Glutamatergic neuron (in vitro differentiated cells): ENCODE measurements at places on chromosomes 6 and 20. TPM values are rescaled to one million over a fixed set of nuclear protein-coding genes. Genes with fewer than 3 reads are reported as not detected.

DNA sequence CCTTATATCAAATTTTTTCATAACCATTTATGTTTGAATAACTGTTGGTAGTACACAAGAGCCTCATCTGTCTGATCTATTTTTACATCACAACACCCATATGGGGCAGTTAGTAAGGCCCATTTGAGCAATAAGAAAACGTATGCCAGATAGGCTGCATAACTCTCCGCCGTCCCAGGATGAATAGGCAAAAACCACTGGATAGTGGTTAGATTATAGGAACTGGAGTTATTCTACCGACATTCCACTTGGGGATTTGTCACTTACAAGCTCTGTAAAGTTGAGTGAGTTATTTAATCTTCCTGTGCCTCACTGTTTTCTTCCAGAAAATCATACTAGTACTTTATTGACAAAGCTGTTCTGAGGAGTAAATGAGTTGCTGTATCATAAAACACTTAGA lies 881.9 kb downstream of the QKI start:
- H3K4me3 ChIP-seq, result no peak overlapping the region
- H3K36me3 ChIP-seq, result no peaks in the 10 kb centered on the region
- no peak overlapping the region for H3K27ac ChIP-seq
- H3K4me1 ChIP-seq, result no peaks in the 10 kb centered on the region
- H3K27me3 ChIP-seq, result no peaks in the 10 kb centered on the region
- no peak for DNase-seq

DNA sequence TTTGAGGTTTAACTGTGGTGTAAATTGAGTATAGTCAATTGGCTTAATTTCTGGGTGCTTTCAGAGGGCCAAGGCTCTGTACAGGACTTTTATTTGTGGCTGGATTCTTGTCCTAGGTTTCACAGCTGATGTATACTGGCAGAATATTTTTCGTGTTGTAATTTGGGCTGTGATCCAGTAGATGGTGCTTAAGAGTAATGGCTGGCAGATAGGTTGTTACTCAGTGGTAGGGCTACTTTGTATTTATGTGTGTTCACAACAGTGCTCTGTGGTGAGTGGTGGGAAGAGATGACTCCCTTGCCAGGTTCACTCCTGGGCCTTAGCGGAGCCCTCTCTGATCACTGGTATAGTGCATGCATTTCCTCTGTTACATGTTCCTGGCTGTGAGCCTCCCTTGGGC lies 34.5 kb upstream of the FERMT1 start:
- no peak overlapping the region for H3K4me3 ChIP-seq
- H3K4me1 ChIP-seq, result no peaks in the 10 kb centered on the region
- peaks cover 23% of the 10 kb centered on the region for H3K36me3 ChIP-seq
- H3K27me3 ChIP-seq, result no peaks in the 10 kb centered on the region
- DNase-seq, result no peak

DNA sequence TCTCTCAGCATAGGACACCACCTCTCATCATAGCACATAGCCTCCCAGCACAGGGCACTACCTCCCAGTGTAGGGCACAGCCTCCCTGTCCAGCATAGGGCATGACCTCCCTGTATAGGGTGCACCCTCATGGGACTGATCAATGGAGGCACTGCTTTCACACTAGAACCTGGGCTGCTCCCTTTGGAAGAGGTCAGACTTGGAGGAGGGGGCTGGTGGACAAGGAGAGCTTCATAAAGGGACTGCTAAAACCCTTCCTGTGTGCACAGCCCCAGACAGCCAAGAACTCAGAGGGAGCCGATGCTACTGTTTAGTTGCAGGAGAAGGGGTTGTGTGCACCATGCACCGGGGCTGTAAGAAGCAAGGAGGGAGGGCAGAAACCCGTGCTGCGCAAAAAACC lies 21.9 kb upstream of the CST4 start:
- H3K4me3 ChIP-seq, result no peak overlapping the region
- DNase-seq, result no peak
- no peaks in the 10 kb centered on the region for H3K4me1 ChIP-seq
- peaks cover 2% of the 10 kb centered on the region for H3K27me3 ChIP-seq
- H3K36me3 ChIP-seq, result no peaks in the 10 kb centered on the region

GRCh38 chr6:111484633-111484930 lies 1.6 kb upstream of the REV3L start:
- H3K27ac ChIP-seq, result peak overlapping the region; percentile 98
- H3K27me3 ChIP-seq, result peaks cover 9% of the 10 kb centered on the region
- DNase-seq, result no peak

GRCh38 chr20:57780906-57781305 lies 71.1 kb upstream of the PMEPA1 start:
- no peak overlapping the region for H3K27ac ChIP-seq
- peaks cover 10% of the 10 kb centered on the region for H3K36me3 ChIP-seq

DNA sequence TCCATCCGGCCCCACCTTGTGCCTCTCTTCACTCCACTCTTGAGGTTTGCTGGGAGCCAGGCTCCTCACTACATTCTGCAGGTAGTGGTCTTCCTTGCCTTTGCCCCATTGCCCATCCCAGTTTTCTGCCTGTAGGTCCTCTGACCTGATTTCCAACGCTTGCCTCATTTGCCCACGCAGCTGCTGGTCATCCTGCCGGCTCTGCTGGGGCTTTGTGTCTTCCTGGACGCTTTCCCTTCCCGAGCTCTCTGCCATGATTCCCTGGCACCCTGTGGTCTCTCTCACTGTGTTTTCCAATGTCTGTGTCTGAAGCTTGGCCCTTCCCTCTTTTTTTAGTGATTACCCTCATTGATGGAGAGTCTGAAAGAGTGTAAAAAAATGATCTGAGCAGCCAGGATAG lies 451.6 kb downstream of the UTRN start:
- H3K4me1 ChIP-seq, result peaks cover 33% of the 10 kb centered on the region
- no peaks in the 10 kb centered on the region for H3K36me3 ChIP-seq
- no peak for DNase-seq
- no peak overlapping the region for H3K27ac ChIP-seq

DNA sequence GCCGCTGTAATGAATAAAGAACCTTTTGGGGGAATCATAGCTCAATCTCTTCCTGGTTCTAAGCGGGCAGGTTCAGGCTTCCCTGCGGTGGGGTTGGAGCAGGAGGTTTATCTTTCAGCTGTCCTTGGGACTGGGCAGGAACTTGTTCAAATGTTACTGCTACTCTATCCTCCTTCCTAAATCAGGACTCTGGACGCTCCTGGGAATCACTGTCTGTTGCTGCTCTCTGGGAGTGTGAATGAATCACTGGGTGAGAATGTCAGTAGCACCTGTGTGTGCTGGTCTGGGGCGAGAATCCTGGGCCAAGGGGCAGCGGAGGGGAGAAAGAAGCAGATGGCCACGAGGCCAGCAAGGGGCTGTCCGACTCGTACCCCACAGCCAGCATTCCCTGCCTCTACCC lies 65.4 kb upstream of the ZNFX1 start:
- H3K27ac ChIP-seq, result no peak overlapping the region
- H3K36me3 ChIP-seq, result no peaks in the 10 kb centered on the region
- DNase-seq, result no peak
- peaks cover 3% of the 10 kb centered on the region for H3K27me3 ChIP-seq
- H3K4me1 ChIP-seq, result peaks cover 5% of the 10 kb centered on the region
- H3K4me3 ChIP-seq, result no peak overlapping the region

DNA sequence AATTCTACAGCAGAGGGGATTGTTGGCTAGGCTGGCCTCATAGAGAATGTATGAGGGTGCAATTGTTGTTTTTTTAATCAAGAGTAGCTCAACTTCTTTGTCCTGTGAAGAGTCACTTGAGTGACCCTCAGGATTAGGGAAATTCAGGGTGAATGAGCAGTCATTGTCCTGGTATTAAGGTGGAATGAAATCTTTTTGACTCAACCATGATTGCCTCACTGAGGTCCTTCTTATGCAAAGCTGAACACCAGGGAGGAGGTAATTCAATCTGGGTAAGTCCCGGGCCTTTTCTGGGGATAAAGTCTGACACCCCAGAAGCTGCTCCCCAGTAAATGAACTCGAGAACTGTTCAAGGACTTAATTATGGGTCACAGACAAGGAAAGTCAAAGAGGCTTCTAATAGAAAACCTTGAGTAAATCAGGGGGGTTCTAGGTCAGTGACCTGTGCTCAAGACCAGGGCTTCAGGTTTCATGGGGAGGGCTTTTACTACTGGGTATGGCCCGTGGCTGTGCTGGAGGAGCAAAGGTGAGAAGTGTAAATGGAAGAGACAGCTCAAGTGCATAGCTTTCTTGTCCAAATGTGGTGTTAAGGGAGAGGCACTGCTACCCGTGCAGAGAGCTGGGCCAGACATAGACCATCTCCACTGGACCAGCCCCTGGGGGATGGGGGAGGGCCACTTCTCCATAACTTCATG lies 25.3 kb upstream of the ZBTB24 start:
- H3K4me1 ChIP-seq, result no peaks in the 10 kb centered on the region
- H3K27me3 ChIP-seq, result no peaks in the 10 kb centered on the region
- no peaks in the 10 kb centered on the region for H3K36me3 ChIP-seq
- no peak for DNase-seq
- H3K4me3 ChIP-seq, result no peak overlapping the region

DNA sequence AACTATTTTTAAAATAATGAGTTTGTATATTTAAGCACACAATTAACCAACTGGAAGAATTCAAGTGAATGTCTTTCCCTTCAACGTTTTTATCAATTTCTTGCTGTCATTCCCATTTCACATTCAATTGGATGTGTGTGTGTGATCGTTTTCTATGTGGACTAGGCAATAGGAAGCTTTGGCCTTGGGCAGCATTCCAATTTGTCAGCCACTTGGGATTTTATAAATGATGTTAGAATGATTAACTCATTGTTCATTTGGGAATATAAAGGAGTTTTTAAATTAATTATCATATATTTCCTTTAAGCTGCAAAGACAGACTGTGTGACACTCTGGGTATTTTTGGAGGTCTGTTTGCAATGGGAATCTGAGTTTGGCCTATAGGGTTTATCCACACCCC lies 162.4 kb downstream of the COL9A1 start:
- H3K36me3 ChIP-seq, result no peaks in the 10 kb centered on the region
- no peak overlapping the region for H3K4me3 ChIP-seq
- peaks cover 1% of the 10 kb centered on the region for H3K4me1 ChIP-seq

DNA sequence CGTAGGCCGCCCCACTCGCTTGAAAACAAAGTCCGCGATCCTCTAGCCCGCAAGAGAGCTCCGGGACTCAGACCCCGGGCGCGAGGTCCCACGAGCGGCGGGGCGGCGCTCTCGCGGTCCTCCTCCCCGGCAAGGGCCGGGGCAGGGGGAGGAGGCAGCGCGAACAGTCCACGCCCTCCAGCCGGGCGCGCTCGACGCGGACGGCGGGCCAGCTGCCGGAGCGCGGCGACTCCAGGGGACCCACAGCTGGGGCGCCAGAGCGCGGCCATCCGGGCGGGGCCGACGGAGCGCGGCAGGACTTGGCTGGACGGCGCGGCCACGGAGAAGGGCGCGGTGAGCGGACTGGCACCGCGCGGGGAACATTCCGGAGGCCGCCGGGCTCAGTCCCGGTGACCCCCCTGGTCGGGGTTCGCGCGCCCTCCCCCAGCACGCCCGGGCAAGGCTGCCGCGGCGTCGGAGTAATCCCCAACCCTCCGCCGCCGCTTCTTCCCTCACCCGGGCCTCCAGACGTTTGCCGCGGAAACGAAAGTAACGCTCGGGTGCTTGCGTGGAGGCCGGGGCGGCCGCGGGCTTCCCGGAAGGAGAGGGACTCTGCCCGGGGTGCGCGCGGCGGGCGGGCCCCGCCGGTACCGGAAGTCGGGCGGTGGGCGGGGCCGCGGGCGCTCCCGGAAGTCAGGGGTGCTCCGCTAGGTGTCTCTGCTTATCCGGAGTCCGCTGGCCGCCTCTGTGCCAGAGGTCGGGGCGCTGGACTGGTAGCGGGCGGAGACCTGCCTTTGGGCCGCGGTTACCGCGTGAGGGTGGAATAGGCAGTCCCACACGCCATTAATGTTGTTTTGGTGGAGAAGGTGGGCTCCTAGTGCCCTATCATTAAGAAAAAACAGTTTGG lies at the start of gene RIPK1:
Gene RIPK1, plus strand, starts transcription at position 166 of the 886 bp plus-strand sequence. CDS start 8,330 bp downstream, outside the sequence.
- peak within 1 kb of the TSS; percentile 91 for H3K4me3 ChIP-seq
- H3K4me1 ChIP-seq, result peaks cover 7% of the 10 kb centered on the region
- H3K27ac ChIP-seq, result peak within 1 kb of the TSS; percentile 95
- H3K36me3 ChIP-seq, result no peaks in the 10 kb centered on the region

GRCh38 chr6:34950849-34951248 lies 61.8 kb downstream of the ANKS1A start:
- peaks cover 2% of the 10 kb centered on the region for H3K27me3 ChIP-seq
- no peak overlapping the region for H3K4me3 ChIP-seq
- peaks cover 18% of the 10 kb centered on the region for H3K4me1 ChIP-seq
- H3K27ac ChIP-seq, result no peak overlapping the region
- no peak for DNase-seq

GRCh38 chr6:36838896-36839748 lies at the start of gene CPNE5:
Gene CPNE5 (minus strand): TSS chr6:36839444. CDS start chr6:36839377, 67 bp downstream.
- H3K27me3 ChIP-seq, result peaks cover 19% of the 10 kb centered on the region
- DNase-seq, result peak; percentile 43
- H3K36me3 ChIP-seq, result no peaks in the 10 kb centered on the region
- peak within 1 kb of the TSS; percentile 87 for H3K4me3 ChIP-seq
- H3K4me1 ChIP-seq, result peaks cover 15% of the 10 kb centered on the region

- H3K4me3 ChIP-seq, result no peak overlapping the region
- peak; percentile 29 for DNase-seq
- H3K27ac ChIP-seq, result peak overlapping the region; percentile 57
- peaks cover 9% of the 10 kb centered on the region for H3K4me1 ChIP-seq
- no peaks in the 10 kb centered on the region for H3K36me3 ChIP-seq
These were observed 27.7 kb downstream of the ALDH5A1 start for GRCh38 chr6:24522228-24523176.

MOXD1 gene
- not detected for total RNA-seq

APOBEC2 gene
- total RNA-seq, result 0.61 TPM

TP53RK gene
- total RNA-seq, result 19.0 TPM

EYA2 gene
- total RNA-seq, result 94.1 TPM

GRM1 gene
- 0.17 TPM for total RNA-seq

SRC gene
- 39.2 TPM for total RNA-seq
